Uterine smooth muscle cell (primary cell): ENCODE measurements at places on chromosomes 5 and 9. TPM values are rescaled to one million over a fixed set of nuclear protein-coding genes. Genes with fewer than 3 reads are reported as not detected.

The TTC1 gene
- total RNA-seq: 45.9 and 51.5 TPM in 2 replicates

The SGCD gene
- total RNA-seq: 3.7 and 4.0 TPM in 2 replicates

The RNF20 gene
- total RNA-seq: 36.4 and 45.4 TPM in 2 replicates

The TSSK1B gene
- total RNA-seq: 0.11 and 0.12 TPM in 2 replicates
